ENCODE measurements at places on chromosomes 7 and 10.

- no peak for DNase-seq
These were observed 69.5 kb upstream of the PODXL start for GRCh38 chr7:131625817-131626372.

DNA sequence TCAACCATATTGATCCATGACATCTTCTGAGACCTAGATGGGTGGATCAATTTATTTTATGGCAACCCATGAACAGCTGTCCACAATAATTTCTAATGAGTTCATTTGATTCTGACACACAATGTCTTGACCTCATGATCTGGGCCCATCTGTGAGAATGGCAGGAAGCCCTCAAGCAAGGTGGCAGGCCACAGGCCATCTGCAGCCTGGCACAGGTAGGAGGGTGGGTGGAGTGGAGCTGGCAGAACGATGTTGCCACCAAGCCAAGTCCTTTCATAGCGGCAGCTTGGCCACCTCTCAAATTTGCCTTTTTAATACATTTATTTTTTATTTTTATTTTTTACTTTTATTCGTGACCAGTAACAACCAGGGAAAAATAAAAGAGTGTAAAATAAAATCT, 1181.6 kb upstream of the SORCS1 start:
- no peak for DNase-seq

DNA sequence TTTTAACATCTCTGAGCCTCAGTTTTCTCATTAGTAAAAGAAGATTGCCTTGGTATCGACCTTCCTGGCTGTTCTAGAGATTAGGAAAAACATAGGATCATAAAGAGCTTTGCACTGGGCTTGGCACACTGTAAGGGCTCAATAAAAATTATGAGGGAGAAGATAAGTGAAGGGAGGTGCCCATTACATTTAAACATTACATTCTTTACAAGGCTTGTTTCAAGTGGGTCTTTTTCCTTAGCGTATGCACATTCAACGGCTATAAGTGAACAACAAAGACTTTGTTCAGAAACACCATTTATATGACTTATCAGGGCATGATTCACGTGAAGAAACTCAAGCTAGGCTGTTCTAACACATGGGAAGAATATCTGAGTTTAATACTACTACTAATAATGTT, 351.9 kb upstream of the NPVF start:
- no peak for DNase-seq

GRCh38 chr7:148761499-148762278, 63.0 kb downstream of the CUL1 start:
- DNase-seq, result no peak

GRCh38 chr7:67990003-67990402, 993.4 kb downstream of the TYW1 start:
- no peak for DNase-seq

DNA sequence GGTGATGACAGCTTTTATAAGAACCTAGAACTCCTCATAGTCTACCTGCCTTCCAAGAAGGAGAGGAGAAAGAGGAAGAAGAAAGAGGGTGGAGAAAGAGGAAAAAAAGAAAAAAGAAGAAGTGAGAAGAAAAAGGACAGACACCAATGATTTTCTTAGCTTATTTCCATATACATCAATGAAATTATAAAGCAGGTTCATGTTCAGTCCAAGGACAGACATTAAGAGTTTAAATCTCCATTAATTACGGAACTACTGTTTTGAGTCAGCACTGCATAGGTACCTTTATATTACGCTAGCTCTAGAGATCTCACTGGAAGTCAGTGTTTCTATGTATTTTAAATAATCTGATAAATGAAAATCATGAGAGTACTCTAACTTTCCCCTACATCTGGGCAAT, 309.0 kb upstream of the HGF start:
- no peak for DNase-seq

DNA sequence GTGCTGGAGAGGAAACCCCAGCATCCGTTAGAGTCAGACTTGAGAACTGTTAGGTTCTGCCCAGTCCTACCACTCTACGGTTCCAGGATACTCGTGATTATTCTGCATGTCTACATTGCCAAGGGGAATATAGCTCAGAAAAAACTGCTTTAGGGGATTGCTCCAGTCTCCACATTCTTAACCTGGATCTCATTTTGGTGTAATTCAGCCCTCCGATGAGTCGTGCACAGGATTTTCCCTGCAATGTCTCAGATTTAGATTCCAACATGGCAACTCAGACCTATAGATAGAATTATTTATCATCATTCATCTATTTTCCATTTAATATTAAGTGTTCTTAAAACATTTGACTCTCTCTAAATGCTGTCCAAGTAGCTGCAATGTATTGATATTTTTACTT, 121.1 kb upstream of the ZEB1 start:
- DNase-seq, result no peak

GRCh38 chr7:44981035-44981706, 2.4 kb upstream of the MYO1G start:
- no peak for DNase-seq

- DNase-seq, result no peak
These were observed 37.2 kb downstream of the TMEM120A start for GRCh38 chr7:75957021-75957736.

- DNase-seq, result no peak
These were observed 36.5 kb upstream of the TNKS2 start for GRCh38 chr10:91761721-91762120.

GRCh38 chr7:113636727-113637421, 281.9 kb downstream of the PPP1R3A start:
- DNase-seq, result no peak

DNA sequence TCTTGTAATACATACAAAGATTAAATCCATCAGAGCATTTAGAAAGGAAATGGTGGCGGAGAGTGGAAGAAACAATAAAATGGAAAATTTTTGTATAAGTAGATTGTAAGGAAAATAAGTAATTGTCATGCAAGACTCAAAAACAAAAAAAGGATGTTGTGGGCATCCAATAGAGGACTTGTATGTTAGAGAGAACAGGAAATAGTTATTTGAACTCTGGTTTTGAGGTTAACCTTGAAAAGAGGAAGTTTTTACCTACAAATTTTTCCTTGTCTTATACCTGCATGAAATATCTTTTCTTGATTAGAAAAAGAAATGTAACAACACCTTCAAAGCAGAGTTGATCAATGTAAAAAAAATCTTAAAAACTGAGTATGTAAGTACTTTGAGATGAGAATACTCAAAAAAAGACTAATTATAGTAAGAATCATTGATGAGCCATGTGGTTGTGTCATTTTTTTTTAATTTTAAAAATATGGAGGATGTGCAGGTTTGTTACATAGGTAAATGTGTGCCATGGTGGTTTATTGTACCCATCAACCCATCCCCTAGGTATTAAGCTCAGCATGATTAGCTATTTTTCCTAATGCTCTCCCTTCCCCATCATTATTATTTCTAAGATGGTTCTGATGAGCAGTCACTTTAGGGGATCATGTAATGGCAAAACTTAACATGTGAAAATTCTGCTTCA, 11.9 kb downstream of the TMEM106B start:
- DNase-seq, result no peak

- DNase-seq, result no peak
These were observed 142.6 kb downstream of the PLXDC2 start for GRCh38 chr10:19958787-19959186.

- DNase-seq, result no peak
These were observed 85.7 kb downstream of the GRB10 start for GRCh38 chr7:50696810-50697582.

GRCh38 chr10:43226851-43227845, 39.7 kb downstream of the RASGEF1A start:
- DNase-seq, result no peak

DNA sequence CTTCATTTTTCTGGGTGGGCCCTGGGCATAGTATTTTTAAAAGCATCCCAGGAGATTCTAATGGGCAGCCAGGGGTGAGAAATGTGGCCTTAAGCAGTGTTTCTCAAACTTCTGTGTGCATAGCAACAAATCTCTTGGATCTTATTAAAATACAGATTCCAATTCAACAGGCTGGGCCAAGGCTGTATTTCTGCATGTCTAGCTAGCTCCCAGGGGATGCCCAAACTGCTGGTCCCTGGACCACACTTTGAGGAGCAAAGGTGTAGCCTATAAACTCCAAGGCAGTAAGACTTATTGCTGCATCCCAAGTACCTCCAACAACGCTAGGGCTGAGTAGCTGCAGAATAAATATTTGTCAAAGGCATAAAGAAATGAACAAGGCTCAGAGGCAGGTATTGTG, 292.9 kb upstream of the ZMIZ1 start:
- DNase-seq, result no peak

GRCh38 chr7:68770649-68771048, 827.6 kb upstream of the AUTS2 start:
- DNase-seq, result peak; percentile 64

DNA sequence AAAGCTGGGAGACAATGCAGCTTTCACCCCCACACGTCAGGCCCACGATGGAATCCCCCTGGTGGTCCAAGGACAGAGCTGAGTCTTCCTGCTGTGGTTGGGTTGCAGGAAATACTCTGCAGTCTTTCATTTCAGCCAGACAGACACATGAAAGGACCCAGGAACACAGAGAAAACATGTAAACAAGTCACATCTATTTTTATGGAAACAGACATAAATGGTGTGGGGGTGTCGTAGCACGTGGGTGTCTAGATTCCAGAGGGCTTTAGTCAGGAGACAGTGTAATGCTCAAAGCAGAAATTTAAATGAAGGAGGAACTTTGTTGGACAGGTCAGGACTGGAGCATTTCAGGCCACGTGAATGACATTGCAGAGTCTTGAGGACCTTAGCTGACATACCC, 444.6 kb downstream of the SUGCT start:
- DNase-seq, result no peak

DNA sequence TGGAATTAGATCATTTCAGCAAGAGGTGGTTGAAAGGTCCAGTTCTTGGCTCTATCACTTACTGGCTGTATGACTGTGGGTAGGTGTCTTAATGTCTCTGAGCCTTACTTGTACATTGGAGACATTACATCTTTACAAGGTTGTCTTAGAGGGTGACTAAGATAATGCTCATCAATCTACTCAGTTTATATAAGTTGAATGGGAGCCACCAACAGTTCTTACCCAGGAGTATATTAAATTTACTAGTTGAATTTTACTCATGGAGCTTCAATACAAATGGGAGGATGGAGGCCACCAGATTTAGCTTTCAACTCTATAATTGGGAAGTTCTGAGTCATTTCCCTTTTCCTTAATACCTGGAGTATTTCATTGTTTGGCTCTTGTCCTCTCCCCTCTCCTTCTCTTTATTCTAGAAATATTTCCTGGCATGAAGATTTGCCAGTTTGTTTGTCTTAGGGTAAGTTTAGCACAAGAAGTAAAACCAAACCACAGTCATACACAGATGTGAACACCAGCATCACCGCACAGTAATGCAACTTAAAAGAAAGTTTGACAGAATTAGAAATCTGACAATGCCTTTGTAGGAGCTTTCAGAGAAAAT, 222.8 kb downstream of the LRMDA start:
- DNase-seq, result no peak

- DNase-seq, result no peak
These were observed 26.7 kb upstream of the TARP start for GRCh38 chr7:38300175-38300574.

GRCh38 chr10:73981812-73982211, 16.1 kb upstream of the VCL start:
- no peak for DNase-seq

DNA sequence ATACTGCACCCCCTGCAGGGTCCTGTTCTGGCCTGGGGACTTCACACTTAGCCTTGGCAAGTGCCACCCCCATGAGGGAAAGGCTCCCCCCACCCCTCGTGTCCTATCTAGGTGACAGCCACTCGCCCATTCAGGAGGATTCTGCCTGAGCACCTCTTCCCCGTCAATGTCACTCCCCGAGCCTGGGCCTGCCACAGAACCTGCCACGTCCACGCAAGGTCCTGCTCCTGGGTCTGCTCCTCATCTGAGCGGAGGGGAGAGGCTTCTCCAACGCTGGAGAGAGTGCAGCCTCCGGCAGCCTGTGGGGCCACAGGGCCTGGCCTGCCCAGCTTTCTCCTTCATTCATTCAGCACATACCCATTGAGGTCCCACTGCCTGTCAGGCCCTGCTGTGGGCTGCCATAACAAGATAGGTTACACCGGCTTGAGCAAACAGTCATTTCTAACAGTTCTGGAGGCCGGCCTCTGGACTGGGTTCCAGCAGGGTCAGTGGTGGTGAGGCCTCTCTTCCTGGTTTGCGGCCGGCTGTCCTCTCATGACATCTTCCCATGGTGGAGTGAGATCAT, 92.0 kb upstream of the RET start:
- no peak for DNase-seq

DNA sequence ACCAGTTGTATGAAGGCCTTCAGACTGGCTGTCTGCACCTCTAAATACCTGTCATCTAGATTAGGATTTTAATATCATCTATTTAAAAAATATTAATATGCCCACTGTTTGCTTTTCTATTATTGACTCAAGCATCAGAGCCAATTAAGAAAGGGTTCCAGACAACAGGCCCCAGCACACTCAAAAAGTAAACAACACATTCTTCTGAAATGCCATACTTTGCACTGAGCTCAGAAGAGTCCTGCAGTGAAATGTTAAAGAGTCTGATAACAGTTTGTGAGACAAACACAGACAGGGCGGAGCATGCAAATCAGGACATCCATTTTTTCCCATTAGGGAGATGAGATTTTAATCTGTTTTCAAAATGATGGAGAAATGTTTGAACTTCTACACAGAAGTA, 45.9 kb upstream of the KLF6 start:
- no peak for DNase-seq

GRCh38 chr10:1570416-1571051, 166.8 kb downstream of the ADARB2 start:
- DNase-seq, result no peak

- no peak for DNase-seq
These were observed 25.4 kb downstream of the RPP38 start for GRCh38 chr10:15122477-15123030.

DNA sequence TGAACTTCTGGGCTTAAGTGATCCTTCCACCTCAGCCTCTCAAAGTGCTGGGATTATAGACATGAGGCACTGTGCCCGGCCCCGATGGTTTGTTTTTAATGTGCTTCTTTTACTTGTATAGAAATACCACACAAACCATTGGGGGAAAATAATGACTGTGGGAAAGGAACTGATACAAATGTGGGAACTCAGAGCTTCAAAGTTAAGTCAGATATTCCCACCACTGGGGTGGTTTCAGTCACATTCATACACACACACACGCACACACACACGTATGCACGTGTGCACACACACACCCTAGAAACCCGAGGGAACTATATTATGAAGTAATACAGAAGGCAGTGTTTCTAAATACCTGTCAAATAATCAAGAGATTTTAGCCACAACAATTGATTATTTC, 17.0 kb downstream of the CPA4 start:
- DNase-seq, result no peak

GRCh38 chr7:128801003-128801402, 9.2 kb downstream of the CCDC136 start:
- DNase-seq, result no peak

- DNase-seq, result no peak
These were observed 38.8 kb downstream of the PTN start for GRCh38 chr7:137304624-137305235.

DNA sequence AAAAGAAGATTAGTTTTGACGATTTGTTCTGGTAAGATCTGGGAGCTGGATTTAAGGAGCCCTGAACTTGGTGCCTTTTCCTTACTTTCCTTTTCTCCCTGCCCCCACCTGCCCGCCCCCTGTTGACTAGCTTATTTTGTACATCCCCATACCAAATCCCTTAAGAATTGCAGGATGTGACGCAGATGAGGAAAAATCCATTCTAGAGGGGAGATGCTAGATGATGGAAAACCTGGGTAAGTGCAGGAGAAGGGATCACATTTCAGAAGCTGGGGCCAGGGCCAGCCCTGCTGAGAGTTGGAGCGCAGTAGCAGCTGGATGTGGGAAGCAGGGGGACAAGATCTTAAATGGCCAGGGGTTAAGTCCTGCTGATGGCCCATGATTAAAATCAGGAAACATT, 93.9 kb downstream of the CCDC3 start:
- no peak for DNase-seq
